ENCODE measurements at places on chromosomes 16 and 17.

GRCh38 chr16:66904846-66905632 lies 13.6 kb downstream of the CDH16 start:
- no peak overlapping the region for H3K4me3 ChIP-seq
- no peaks in the 10 kb centered on the region for H3K27me3 ChIP-seq
- peaks cover 8% of the 10 kb centered on the region for H3K4me1 ChIP-seq
- no peaks in the 10 kb centered on the region for H3K36me3 ChIP-seq

DNA sequence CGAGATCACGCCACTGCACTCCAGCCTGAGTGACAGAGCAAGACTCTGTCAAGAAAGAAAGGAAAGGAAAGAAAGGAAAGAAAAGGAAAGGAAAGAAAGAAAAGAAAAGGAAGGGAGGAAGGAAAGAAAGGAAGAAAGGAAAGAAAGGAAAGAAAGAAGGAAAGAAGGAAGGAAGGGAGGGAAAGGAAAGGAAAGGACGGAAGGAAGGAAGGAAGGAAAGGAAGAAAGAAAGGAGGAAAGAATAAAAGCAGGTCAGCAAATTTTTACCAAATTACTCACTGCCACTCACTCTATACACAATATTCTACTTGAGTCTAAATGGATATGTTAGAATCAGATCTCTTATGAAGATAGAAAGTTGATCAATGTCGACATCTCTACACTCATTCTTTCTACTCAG lies 49.8 kb downstream of the RND2 start:
- no peaks in the 10 kb centered on the region for H3K27me3 ChIP-seq
- H3K36me3 ChIP-seq, result peaks cover 2% of the 10 kb centered on the region
- no peak for DNase-seq
- no peaks in the 10 kb centered on the region for H3K4me1 ChIP-seq
- no peak overlapping the region for H3K27ac ChIP-seq

GRCh38 chr17:62611728-62612127 lies 15.7 kb upstream of the MRC2 start:
- no peaks in the 10 kb centered on the region for H3K4me1 ChIP-seq
- DNase-seq, result no peak
- no peak overlapping the region for H3K27ac ChIP-seq
- H3K4me3 ChIP-seq, result no peak overlapping the region
- peaks cover 68% of the 10 kb centered on the region for H3K36me3 ChIP-seq

DNA sequence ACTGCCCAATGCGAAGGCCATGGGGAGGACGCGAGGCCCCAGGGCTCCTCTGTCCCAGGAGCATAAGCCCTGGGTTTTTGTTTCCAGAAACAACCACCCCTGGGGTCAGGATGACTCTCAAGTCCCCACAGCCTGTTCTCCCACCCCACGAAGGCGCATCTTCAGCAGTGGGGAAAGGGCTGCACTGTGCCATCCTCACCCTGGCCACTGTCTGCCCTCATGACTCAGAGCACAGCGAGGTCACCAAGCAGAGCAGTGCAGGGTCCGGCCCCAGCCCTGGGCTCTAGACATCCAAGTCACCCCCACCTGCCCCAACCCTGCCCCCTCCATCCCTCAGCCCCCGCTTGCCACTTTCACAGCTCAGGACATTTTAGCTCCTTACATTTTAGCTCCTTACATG lies 22.7 kb upstream of the KSR1 start:
- H3K4me1 ChIP-seq, result no peaks in the 10 kb centered on the region
- H3K36me3 ChIP-seq, result no peaks in the 10 kb centered on the region
- DNase-seq, result no peak
- H3K27ac ChIP-seq, result no peak overlapping the region

DNA sequence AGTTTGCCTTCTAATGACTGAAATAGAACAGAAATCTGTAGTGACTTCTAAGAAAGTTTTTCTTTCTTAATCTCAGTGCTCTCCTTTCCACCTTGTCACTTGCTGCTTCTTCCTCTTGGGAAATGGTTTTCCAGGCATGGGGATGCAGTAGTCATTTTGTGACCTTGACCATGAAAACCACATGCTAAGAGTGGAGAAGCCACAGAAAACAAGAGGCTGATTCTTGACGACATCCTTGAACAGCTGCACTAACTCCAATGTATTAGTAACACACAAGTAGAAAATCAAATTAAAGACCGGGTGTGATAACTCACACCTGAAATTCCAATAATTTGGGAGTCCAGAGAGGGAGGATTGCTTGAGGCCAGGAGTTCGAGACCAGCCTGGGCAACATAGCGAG lies 15.5 kb upstream of the USP31 start:
- no peaks in the 10 kb centered on the region for H3K4me1 ChIP-seq
- H3K4me3 ChIP-seq, result no peak overlapping the region
- peaks cover 11% of the 10 kb centered on the region for H3K27me3 ChIP-seq
- H3K27ac ChIP-seq, result no peak overlapping the region
- no peaks in the 10 kb centered on the region for H3K36me3 ChIP-seq
- DNase-seq, result no peak

GRCh38 chr16:58128181-58128631 lies 975 bp downstream of the CFAP20 start:
- H3K27ac ChIP-seq, result peak overlapping the region; percentile 48
- no peaks in the 10 kb centered on the region for H3K27me3 ChIP-seq
- H3K4me3 ChIP-seq, result peak overlapping the region; percentile 99
- DNase-seq, result no peak
- peaks cover 45% of the 10 kb centered on the region for H3K4me1 ChIP-seq

- no peak overlapping the region for H3K4me3 ChIP-seq
- DNase-seq, result no peak
- H3K4me1 ChIP-seq, result peaks cover 58% of the 10 kb centered on the region
- no peaks in the 10 kb centered on the region for H3K36me3 ChIP-seq
- H3K27ac ChIP-seq, result no peak overlapping the region
Observed at GRCh38 chr17:48720266-48721008, 1.9 kb downstream of the PRAC1 start.

GRCh38 chr16:31810863-31811262 lies 62.7 kb upstream of the ZNF267 start:
- H3K4me3 ChIP-seq, result no peak overlapping the region
- H3K4me1 ChIP-seq, result no peaks in the 10 kb centered on the region
- H3K27ac ChIP-seq, result no peak overlapping the region
- H3K27me3 ChIP-seq, result no peaks in the 10 kb centered on the region
- no peak for DNase-seq

DNA sequence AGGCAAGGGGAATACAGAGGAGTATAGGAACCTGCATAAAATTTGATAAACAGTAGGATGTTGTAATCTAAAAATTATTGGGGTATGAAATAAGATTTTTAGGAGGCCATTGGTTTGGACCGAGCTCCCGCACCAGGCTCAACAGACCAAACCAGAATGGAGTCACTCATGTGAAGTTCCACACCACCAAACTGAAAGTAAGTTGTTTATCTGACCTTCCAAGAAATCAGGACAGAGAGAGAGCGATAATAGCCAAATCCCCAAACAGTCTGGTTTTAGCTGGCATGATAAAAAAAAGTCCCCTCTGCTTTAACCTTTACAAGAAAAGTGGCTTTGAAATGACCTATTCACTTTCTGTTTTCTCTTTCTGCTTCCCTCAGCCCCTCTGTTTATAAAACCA lies 45.7 kb upstream of the SIAH1 start:
- H3K4me3 ChIP-seq, result no peak overlapping the region
- peaks cover 7% of the 10 kb centered on the region for H3K4me1 ChIP-seq
- H3K27me3 ChIP-seq, result no peaks in the 10 kb centered on the region
- no peak overlapping the region for H3K27ac ChIP-seq

DNA sequence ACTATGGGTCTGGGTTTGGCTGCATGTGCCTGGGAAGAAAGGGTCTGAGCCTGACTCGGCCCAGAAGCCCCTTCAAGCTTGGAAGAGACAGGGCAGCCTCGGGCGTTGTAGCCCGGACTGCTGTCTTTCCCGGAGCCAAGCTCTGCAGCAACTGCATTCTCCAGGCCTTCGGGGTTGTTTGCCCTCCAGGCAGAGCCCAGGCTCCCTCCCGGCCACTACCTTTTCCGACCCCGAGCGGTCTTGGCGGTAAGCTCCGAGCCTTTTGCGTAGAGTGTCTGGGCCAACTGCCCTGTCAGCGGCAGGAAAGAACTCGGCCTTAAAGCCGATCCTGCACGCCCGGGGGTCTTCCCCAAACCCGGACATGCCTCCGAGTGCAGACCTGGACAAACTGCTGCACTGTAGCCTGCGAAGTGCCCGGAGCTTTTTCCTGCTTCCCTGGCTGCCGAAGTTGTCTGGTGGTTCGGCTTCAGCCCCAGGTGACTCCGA lies 1.3 kb downstream of the LHX1 start:
- no peak for DNase-seq
- H3K36me3 ChIP-seq, result no peaks in the 10 kb centered on the region
- no peak overlapping the region for H3K27ac ChIP-seq
- H3K4me1 ChIP-seq, result peaks cover 97% of the 10 kb centered on the region

GRCh38 chr17:3643889-3644349 lies 7.4 kb downstream of the CTNS start:
- H3K27me3 ChIP-seq, result no peaks in the 10 kb centered on the region
- H3K27ac ChIP-seq, result no peak overlapping the region
- DNase-seq, result no peak
- no peak overlapping the region for H3K4me3 ChIP-seq
- H3K36me3 ChIP-seq, result peaks cover 5% of the 10 kb centered on the region

DNA sequence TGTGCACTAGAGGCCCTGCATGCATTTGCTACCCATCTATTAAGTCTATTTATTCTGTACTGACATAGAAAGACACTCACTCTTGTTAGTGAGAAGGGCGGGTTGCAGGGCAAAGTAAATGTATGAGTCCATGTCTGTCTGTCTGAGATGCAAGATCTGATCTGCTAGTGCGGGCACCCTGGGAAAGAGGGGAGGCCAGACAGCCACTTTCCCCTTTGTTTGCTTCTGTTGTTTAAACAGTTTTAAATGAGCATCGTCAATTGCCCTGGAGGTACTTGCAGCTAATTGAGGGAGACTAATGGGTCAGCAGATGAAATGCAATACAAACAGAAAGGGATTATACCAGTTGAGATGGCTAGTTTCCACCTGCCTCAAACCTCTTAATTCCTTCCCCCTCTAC lies 24.9 kb downstream of the SCNN1G start:
- H3K27me3 ChIP-seq, result peaks cover 4% of the 10 kb centered on the region
- H3K4me3 ChIP-seq, result no peak overlapping the region
- DNase-seq, result no peak
- H3K4me1 ChIP-seq, result no peaks in the 10 kb centered on the region
- no peak overlapping the region for H3K27ac ChIP-seq
- H3K36me3 ChIP-seq, result no peaks in the 10 kb centered on the region

DNA sequence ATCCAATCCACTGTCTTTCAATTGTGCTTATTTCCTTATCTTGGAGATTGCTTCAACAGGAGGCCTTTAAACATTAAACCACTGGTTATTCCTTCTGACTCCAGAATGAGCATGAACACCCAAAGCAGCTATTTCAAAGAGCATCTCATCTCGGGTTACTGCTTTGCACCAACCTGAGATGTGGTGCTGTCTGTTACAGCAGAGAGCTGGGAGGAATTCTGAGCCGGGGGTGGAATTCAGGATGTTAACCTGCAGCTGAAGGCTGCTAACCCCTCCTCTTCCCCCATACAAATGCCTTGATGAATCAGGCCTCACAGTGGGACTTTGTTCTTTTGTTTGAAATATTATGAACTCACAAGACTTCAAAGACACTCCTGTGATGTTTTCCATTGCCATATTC lies 113.1 kb downstream of the SHISA9 start:
- H3K27ac ChIP-seq, result no peak overlapping the region
- no peaks in the 10 kb centered on the region for H3K27me3 ChIP-seq
- no peaks in the 10 kb centered on the region for H3K36me3 ChIP-seq
- H3K4me1 ChIP-seq, result no peaks in the 10 kb centered on the region
- no peak overlapping the region for H3K4me3 ChIP-seq

DNA sequence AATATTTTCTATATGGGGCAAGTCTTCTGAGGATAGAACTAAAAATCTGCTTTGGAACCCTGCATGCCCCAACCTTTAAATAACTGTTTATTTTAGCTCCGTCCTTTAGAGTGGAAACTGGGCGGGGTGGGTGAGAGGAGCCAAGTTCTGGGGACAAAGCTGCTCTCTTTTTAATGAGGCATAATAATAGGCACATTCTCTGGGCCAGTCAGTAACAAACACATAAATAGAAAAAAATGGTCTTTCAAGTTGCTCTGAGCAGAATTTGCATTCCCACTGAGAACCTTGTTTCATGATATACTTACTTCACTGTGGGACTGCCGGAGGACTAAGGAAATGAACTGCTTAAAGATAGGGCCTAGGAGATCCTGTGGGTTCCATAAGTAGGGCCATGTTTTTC lies 51.5 kb downstream of the KNOP1 start:
- no peaks in the 10 kb centered on the region for H3K27me3 ChIP-seq
- H3K27ac ChIP-seq, result no peak overlapping the region
- no peaks in the 10 kb centered on the region for H3K4me1 ChIP-seq
- DNase-seq, result no peak
- peaks cover 21% of the 10 kb centered on the region for H3K36me3 ChIP-seq
- no peak overlapping the region for H3K4me3 ChIP-seq

GRCh38 chr16:47028767-47029377 lies 55.4 kb upstream of the DNAJA2 start:
- no peaks in the 10 kb centered on the region for H3K27me3 ChIP-seq
- no peaks in the 10 kb centered on the region for H3K36me3 ChIP-seq
- H3K4me1 ChIP-seq, result no peaks in the 10 kb centered on the region
- no peak for DNase-seq

GRCh38 chr16:55505333-55506015 lies 3.4 kb upstream of the LPCAT2 start:
- no peak for DNase-seq
- H3K27me3 ChIP-seq, result peaks cover 14% of the 10 kb centered on the region
- no peak overlapping the region for H3K4me3 ChIP-seq
- peaks cover 10% of the 10 kb centered on the region for H3K4me1 ChIP-seq

GRCh38 chr16:56625943-56626654 lies 518 bp downstream of the MT1E start:
- peak overlapping the region; percentile 73 for H3K4me3 ChIP-seq
- no peak for DNase-seq
- no peaks in the 10 kb centered on the region for H3K36me3 ChIP-seq
- H3K27me3 ChIP-seq, result peaks cover 4% of the 10 kb centered on the region
- peaks cover 20% of the 10 kb centered on the region for H3K4me1 ChIP-seq

- no peak overlapping the region for H3K4me3 ChIP-seq
- H3K27me3 ChIP-seq, result no peaks in the 10 kb centered on the region
- no peak overlapping the region for H3K27ac ChIP-seq
- H3K36me3 ChIP-seq, result no peaks in the 10 kb centered on the region
- no peak for DNase-seq
Observed at GRCh38 chr16:68719993-68720489, 17.1 kb upstream of the CDH1 start.

GRCh38 chr17:50471009-50471905 lies 2.6 kb upstream of the CHAD start:
- peaks cover 26% of the 10 kb centered on the region for H3K4me1 ChIP-seq
- H3K27me3 ChIP-seq, result peaks cover 26% of the 10 kb centered on the region
- no peaks in the 10 kb centered on the region for H3K36me3 ChIP-seq
- H3K4me3 ChIP-seq, result no peak overlapping the region

- no peaks in the 10 kb centered on the region for H3K4me1 ChIP-seq
- H3K27me3 ChIP-seq, result peaks cover 5% of the 10 kb centered on the region
- H3K36me3 ChIP-seq, result no peaks in the 10 kb centered on the region
- no peak overlapping the region for H3K27ac ChIP-seq
- DNase-seq, result no peak
Observed at GRCh38 chr16:54239456-54239855, 47.1 kb downstream of the IRX3 start.

- no peak overlapping the region for H3K4me3 ChIP-seq
- H3K27me3 ChIP-seq, result no peaks in the 10 kb centered on the region
- no peak overlapping the region for H3K27ac ChIP-seq
Observed at GRCh38 chr16:13767215-13767614, 152.7 kb upstream of the ERCC4 start.

- no peaks in the 10 kb centered on the region for H3K27me3 ChIP-seq
- no peak overlapping the region for H3K4me3 ChIP-seq
- no peak overlapping the region for H3K27ac ChIP-seq
Observed at GRCh38 chr17:54814371-54814770, 86.3 kb upstream of the TOM1L1 start.
